Activated CD8-positive, alpha-beta memory T cell treated with anti-CD3 and anti-CD28 coated beads, Interleukin-2, amount 10 ng/mL, durations not matched to agents 7 days and 5 days (primary cell): ENCODE measurements at places on chromosomes 5 and 9. TPM values are rescaled to one million over a fixed set of nuclear protein-coding genes. Genes with fewer than 3 reads are reported as not detected.

DNA sequence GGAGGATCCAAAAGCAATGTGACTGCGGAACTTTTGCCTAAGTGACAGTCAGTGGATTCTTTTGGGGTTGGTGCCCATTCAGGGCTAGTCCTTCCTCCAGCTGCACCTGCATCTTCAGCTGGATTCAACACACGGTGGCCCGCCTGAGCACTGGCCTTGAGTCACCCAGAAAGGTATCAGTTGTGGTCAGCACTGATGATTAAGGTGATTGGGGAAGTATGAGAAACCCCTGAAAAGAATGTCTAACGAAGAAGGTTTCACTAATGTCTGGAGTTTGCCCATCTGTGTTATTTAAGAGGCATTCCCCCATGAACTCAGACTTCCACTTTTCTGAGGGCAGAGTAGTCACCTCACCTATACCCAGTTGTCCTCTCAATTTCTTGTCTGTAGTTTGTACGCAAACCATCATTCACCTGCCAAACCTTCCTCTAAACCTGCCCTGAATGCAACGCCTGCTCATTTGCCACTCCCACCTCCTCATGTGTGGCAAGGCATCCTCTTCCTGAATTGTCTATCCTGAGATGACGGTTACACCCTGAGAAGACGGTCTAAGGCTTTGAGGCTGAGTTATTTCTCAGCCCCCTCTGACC lies 27.2 kb downstream of the CSF2 start:
- peaks cover 90% of the 10 kb centered on the region for H3K4me1 ChIP-seq
- H3K4me3 ChIP-seq = peak overlapping the region; percentile 21
- no peaks in the 10 kb centered on the region for H3K27me3 ChIP-seq
- no peak for DNase-seq

DNA sequence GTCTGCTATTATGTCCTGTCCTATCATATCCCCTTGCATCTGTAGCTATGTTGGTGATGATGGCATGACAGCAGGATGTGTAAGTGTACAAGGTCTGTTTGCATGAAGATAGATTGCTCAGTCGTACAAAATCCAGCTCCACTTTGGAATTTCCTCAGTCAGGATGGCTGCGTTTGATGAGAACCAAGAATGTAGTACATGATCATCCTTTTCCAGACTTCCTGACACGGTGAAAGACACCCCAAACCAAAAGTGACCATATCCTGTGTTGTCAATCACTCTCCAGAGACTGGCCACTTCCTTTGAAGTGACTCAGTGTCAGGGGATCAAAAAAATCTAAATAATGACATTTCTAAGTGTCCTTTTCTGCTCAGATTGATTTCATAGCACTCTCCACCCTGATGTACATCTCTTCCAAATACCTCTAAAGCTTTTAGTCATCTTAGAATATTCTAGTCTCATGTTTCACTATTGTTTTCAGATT lies 213.4 kb downstream of the PLK2 start:
- no peaks in the 10 kb centered on the region for H3K4me1 ChIP-seq
- no peaks in the 10 kb centered on the region for H3K27me3 ChIP-seq
- H3K36me3 ChIP-seq = no peaks in the 10 kb centered on the region
- H3K27ac ChIP-seq = no peak overlapping the region
- H3K4me3 ChIP-seq = no peak overlapping the region

GRCh38 chr9:85013703-85014102 lies 344.2 kb downstream of the NTRK2 start:
- H3K27me3 ChIP-seq = no peaks in the 10 kb centered on the region
- H3K4me1 ChIP-seq = no peaks in the 10 kb centered on the region

DNA sequence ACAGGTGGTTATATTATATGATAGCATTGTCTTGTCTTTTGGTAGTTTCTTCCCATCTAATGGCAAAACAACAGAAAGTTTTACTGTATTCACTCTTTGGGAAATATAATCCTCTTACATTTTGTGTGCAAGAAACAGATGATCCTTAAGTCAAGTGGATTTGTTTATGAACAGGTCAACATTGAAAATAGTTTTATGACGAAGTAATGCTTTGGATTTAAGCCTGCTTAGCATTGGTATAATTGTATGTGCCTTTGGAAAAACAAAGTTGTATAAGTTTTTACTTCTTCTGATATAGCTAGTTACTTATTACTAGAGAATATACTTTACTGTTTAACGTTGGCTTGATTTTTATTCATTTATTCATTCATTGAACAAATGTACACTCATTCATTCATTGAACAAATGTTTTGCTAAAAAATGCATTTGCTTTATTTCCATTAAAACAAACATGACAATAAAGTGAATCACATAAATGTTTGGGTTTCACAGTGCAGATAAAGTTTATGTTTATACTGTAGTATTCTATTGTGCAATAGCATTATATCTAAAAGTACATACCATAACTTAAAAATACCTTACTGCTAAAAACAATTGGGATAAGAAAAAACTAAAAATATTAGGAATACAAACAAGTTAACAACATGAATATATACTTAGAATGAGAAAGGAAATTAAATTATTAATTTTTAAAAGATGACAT lies 12.3 kb downstream of the SGCD start:
- H3K36me3 ChIP-seq = no peaks in the 10 kb centered on the region
- no peak overlapping the region for H3K27ac ChIP-seq
- H3K4me3 ChIP-seq = no peak overlapping the region

DNA sequence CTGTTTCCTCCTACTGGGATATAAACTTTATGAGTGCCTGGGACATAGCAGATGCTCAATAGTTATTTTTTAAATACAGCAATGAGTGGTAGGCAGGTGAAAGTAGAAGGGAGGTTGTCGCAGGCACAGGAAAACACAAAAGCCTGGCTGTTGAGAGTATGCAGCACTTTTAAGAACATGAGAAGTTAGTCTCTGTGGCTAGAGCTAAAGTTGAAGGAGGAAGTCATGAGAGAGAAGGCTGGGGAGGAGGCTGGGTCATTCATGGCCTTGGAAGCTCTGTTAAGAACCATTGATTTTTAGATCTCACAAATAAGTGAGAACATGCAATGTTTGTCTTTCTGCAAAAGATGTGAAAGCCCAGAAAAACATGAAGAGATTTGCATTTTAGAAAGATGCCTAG lies 126.7 kb downstream of the PRKACG start:
- H3K36me3 ChIP-seq = no peaks in the 10 kb centered on the region
- no peak overlapping the region for H3K27ac ChIP-seq
- H3K4me3 ChIP-seq = no peak overlapping the region
- peaks cover 39% of the 10 kb centered on the region for H3K27me3 ChIP-seq
- DNase-seq = no peak

GRCh38 chr5:176562189-176562588 lies 13.0 kb downstream of the CDHR2 start:
- H3K27ac ChIP-seq = no peak overlapping the region
- H3K27me3 ChIP-seq = peaks cover 4% of the 10 kb centered on the region
- no peak overlapping the region for H3K4me3 ChIP-seq
- H3K36me3 ChIP-seq = no peaks in the 10 kb centered on the region

GRCh38 chr5:75057561-75057960 lies 5.2 kb upstream of the GCNT4 start:
- DNase-seq = no peak
- H3K27ac ChIP-seq = no peak overlapping the region
- no peak overlapping the region for H3K4me3 ChIP-seq
- H3K36me3 ChIP-seq = no peaks in the 10 kb centered on the region
- H3K4me1 ChIP-seq = peaks cover 27% of the 10 kb centered on the region
- H3K27me3 ChIP-seq = peaks cover 31% of the 10 kb centered on the region

DNA sequence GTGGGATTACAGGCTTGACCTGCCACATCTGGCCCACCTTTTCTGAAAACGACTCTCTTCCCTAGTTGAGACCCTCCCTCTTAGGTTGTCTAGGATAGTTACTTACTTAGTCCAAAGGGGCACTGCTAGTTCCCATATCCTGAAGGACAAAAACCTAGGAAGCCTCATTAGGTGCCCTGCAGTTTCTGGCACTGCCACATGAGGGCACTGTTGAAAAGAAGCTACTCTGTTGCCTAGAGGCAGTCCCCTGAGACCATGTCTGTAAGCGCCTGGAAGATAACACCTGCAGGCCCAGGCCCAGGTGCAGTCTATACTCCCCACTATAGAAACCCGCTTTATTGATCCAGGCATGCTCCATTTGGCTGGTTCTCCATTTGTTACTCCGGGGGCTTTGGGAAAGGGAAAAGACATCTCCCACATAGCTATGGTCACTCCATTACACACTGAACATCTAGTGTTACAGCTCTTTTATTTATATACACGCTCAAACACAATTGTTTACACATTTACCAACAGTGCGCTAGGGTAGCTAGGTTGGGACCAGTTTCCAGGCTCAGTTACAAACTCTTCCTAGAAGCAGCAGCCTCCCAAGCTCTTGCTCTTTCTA lies 73.4 kb upstream of the PPARGC1B start:
- H3K4me3 ChIP-seq = no peak overlapping the region
- no peaks in the 10 kb centered on the region for H3K4me1 ChIP-seq
- DNase-seq = peak; percentile 50
- H3K27ac ChIP-seq = peak overlapping the region; percentile 26

DNA sequence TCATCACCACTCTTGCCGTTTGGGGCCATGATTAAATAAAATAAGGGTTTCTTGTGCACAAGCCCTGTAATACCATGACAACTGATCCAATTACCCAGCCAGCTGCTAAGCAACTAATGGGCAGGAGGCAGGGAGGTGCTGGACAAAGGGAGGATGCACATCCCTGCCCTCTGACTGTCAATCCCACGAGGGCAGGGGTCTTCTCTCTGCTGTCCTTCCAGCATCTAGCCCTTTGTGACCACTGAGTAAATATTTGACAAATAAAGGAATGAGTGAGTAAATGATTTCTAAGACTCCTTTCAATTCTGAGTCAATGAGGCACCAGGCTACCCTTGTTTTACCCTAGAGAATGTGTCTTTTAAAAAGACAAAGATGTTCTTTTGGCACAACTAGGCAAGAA lies 247.1 kb downstream of the SYK start:
- peak overlapping the region; percentile 84 for H3K27ac ChIP-seq
- H3K4me1 ChIP-seq = peaks cover 66% of the 10 kb centered on the region
- DNase-seq = peak; percentile 31
- H3K4me3 ChIP-seq = no peak overlapping the region
- H3K27me3 ChIP-seq = no peaks in the 10 kb centered on the region

- H3K4me1 ChIP-seq = no peaks in the 10 kb centered on the region
- H3K4me3 ChIP-seq = no peak overlapping the region
- DNase-seq = peak; percentile 22
- H3K36me3 ChIP-seq = no peaks in the 10 kb centered on the region
- H3K27me3 ChIP-seq = peaks cover 9% of the 10 kb centered on the region
- no peak overlapping the region for H3K27ac ChIP-seq
These were observed 65.8 kb downstream of the TSTD2 start for GRCh38 chr9:97567182-97567893.

- no peak overlapping the region for H3K4me3 ChIP-seq
- H3K27ac ChIP-seq = no peak overlapping the region
- H3K27me3 ChIP-seq = no peaks in the 10 kb centered on the region
- no peaks in the 10 kb centered on the region for H3K36me3 ChIP-seq
- no peaks in the 10 kb centered on the region for H3K4me1 ChIP-seq
These were observed 529.3 kb downstream of the DMRTA1 start for GRCh38 chr9:22975951-22976350.

DNA sequence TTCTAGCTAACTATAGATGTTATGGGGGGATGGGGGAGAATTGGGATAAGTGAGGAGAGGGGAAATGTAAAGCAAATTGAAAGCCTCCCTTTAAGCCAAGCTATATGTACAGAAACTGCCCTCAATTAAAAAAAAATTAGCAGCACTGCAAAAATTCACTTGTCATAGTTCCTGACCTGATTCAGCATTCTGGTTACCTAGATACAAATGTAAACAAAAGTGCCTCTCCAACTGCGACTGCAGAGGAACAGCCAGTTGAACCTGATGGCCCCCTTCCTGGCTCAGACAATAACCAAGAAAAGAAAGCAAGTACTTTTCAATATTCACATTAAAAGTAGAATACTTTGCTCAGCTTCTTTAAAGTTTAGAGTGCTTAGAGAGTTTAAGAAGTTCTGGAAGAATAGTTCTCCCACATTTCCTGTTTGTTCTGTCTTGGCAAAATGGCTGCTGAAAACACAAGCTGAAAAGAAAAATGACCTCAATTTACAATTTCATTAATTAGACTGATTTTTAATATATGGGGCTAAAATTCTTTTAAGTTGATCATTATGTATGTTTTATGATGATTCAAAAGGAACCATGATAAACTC lies 1.5 kb downstream of the FAM81B start:
- peaks cover 13% of the 10 kb centered on the region for H3K27me3 ChIP-seq
- H3K27ac ChIP-seq = no peak overlapping the region
- H3K36me3 ChIP-seq = no peaks in the 10 kb centered on the region
- no peaks in the 10 kb centered on the region for H3K4me1 ChIP-seq
- DNase-seq = no peak

DNA sequence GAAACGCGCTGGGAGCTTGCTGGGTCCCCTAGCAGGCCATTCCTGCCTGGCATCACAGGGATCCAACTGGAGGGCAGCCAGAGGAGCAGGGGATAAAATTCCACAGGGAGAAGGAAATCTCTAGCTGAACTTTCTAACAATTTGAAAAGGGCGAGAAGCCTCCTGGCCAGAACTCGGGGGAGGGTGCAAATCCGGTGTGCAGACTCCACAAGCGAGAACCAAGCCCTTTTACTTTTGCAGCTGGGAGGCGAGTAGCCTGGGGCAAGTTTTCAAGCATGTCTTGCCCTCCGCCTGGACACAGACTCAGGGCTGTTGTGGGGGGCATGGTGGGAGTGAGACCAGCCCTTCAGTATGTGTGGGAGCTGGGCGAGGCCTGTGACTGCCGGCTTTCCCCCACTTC lies 14.3 kb upstream of the POU5F2 start:
- peaks cover 14% of the 10 kb centered on the region for H3K36me3 ChIP-seq
- H3K27me3 ChIP-seq = no peaks in the 10 kb centered on the region
- H3K4me3 ChIP-seq = no peak overlapping the region

- H3K4me3 ChIP-seq = no peak overlapping the region
- no peaks in the 10 kb centered on the region for H3K27me3 ChIP-seq
- no peaks in the 10 kb centered on the region for H3K36me3 ChIP-seq
- H3K4me1 ChIP-seq = no peaks in the 10 kb centered on the region
These were observed 64.5 kb downstream of the ENTREP1 start for GRCh38 chr9:69389437-69389995.

GRCh38 chr5:68369023-68369359 lies 153.4 kb downstream of the PIK3R1 start:
- H3K4me1 ChIP-seq = peaks cover 54% of the 10 kb centered on the region
- no peaks in the 10 kb centered on the region for H3K27me3 ChIP-seq
- H3K36me3 ChIP-seq = peaks cover 19% of the 10 kb centered on the region
- DNase-seq = no peak

DNA sequence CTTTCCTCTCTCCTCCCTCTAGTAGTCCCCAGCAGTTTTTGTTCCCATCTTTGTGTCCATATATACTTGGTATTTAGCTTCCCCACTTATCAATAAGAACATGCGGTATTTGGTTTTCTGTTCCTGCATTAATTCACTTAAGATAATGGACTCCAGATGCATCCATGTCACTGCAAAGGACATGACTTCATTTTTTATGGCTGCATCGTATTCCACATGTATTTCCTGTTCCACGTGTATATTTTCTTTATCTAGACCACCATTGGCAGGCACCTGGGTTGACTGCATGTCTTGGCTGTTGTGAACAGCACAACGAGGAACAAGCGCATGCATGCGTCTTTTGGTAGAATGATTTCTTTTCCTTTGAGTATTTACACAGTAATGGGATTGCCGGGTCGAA lies 6.2 kb downstream of the ZNF79 start:
- no peak overlapping the region for H3K4me3 ChIP-seq
- DNase-seq = no peak
- H3K4me1 ChIP-seq = peaks cover 33% of the 10 kb centered on the region
- no peaks in the 10 kb centered on the region for H3K27me3 ChIP-seq
- peaks cover 60% of the 10 kb centered on the region for H3K36me3 ChIP-seq
- H3K27ac ChIP-seq = no peak overlapping the region

FOXD4L5 gene
- total RNA-seq = 0.18 TPM

SH3PXD2B gene
- 0.06 TPM for total RNA-seq

NEUROG1 gene
- not detected for total RNA-seq

FAT2 gene
- not detected for total RNA-seq

EDIL3 gene
- not detected for total RNA-seq

AGXT2 gene
- not detected for total RNA-seq

NUTM2G gene
- total RNA-seq = not detected
